Stimulated activated CD8-positive, alpha-beta memory T cell treated with anti-CD3 and anti-CD28 coated beads, Interleukin-7, amount 100 ng/mL, for 1 hour (primary cell): ENCODE measurements at places on chromosomes 1 and 21.

- DNase-seq: no peak
These were observed 8.3 kb downstream of the GPR37L1 start for GRCh38 chr1:202130816-202131522.

DNA sequence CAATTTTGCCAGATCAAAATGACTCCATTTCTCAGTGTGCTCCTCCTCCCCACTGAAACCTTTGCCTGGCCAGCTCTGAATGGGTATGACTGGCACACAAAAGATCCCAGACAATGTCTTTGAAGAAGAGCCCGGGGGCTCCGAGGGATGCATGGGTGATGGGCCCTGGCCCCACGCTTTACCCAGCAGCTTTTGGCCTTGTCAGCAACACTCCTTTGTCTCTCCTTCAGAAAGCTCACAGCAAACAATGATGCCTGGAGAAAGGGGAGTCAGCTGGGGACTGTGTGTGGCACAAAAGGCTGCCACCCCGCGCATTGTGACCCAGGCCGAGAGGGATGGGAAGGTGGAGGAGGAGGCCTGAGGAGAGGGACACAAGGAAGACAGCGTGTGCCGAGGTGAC is 45.9 kb downstream of the PLXNA2 start:
- DNase-seq: no peak

DNA sequence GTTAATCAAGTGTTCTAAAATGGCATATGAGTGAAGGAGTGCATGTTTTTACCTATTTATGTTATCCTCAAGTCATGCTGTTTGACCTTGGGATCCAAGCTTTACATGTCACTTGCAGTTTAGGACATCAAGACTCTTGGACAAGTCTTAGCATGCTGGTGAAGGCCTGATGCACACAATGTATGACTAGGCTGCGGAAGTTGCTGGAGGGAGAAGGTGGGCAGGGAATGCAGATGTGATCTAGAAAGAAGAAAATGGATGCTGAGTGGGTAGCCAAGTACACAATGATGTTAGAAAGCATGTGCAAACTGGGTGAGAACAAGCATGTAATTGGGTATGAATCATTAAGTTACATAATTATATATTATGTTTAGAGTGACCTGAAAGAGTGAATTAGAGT is 301.8 kb downstream of the BRINP2 start:
- no peak for DNase-seq

- DNase-seq: peak; percentile 65
These were observed 627 bp upstream of the GNB1 start for GRCh38 chr1:1891349-1892078.

DNA sequence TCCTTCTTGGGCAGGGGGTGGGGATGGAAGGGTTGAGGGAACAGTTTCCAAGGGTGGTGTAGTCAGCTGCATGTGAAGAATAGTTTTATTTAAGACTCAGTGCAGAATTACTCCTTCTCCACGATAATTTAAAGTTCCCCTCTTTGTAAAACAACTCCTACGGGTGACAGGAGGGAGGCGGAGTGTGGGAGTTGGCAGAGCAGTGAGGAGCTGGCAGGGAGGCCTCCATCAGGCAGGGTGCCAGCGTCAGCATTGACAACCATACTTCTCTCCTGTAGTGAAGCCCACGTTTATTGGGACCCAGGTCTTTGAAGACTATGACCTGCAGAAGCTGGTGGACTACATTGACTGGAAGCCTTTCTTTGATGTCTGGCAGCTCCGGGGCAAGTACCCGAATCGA is 93.8 kb downstream of the MTR start:
- no peak for DNase-seq

DNA sequence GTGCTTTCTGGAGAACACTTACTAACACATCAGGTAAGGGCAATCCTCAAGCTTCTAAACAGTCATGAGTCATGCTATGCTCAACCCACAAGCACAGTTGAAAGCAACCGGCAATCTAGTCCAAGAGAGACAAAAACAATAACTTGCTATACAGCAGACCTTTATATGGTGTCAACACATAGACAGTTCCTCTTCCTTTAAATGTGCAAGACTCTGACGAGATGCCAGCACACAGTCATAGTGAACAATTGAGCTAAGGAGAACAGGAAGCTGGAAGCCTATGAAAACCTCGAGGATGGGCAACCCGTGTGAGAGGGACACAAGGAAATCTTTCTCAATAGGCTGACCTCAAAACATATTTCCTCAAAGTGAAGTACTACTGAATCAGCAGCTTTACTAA is 5.3 kb downstream of the ADIPOR1 start:
- no peak for DNase-seq

- no peak for DNase-seq
These were observed 45.7 kb downstream of the ZC3H11B start for GRCh38 chr1:219566951-219567947.

- DNase-seq: no peak
These were observed 44.5 kb upstream of the HMGB4 start for GRCh38 chr1:33819290-33819912.

- no peak for DNase-seq
These were observed 685 bp downstream of the CRTC2 start for GRCh38 chr1:153957744-153958110.

DNA sequence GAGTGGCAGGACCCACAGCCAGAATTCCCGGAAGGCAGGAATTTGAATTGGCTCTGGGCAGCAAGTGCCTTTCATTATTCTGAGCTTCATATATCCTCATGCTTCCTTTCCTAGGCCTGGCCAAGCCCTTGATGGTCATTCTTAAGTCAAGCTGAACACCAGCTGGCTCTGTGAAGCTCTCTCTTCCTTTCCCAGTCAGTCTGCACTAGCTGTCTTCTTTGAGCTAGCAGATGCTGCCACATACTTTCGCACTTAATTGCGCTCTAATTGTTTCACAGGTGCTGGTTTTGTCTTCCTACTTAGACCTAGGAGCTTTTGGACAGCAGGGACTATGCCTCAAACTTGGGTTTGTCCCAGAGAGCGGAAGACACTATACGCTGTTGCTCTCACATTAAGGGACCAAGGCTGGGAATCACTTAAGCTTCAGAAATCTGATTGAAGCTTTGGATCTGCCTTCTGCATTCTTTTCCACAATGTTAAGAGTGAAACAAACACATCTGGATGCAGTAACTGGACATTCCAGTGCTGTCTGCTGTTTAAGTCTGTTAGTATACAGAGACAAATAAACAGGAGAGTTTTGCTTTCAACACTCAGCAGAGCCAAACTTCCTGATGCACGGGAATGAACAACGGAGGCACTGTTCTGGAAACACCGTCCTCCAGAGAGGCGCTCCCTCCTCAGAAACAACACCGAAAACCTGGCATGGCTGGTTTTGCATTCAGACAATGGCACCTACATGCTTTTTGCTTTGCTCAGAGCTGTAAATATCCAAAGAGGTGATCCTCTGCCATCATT is 2.2 kb downstream of the TLR5 start:
- no peak for DNase-seq

DNA sequence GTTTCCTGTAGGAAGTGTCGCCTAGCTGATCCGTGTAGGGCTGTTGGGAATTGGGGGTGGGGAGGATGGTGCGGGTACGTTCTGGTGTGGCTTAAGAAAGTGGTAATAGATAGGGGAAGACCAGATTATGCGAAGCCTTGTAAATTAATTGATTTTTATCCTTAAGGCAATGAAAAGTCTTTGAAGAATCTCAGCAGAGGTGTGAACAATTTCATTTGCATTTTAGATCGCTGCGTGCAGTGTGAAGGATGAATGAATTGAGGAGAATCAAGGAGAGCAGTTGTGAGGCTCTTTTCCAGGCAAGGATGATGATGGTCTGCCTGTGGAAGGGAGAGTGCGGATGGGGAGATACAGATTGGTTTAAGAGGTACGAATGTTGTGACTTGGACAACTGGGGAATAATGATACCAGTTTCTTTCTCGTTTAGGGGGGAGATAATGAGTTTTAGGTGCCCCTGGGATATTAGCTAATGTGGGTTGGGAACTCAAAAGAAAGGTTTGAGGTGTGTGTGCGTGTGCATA is 813 bp upstream of the DEDD start:
- DNase-seq: no peak

- DNase-seq: peak; percentile 1
These were observed 322 bp downstream of the DCLRE1B start for GRCh38 chr1:113905435-113905861.

DNA sequence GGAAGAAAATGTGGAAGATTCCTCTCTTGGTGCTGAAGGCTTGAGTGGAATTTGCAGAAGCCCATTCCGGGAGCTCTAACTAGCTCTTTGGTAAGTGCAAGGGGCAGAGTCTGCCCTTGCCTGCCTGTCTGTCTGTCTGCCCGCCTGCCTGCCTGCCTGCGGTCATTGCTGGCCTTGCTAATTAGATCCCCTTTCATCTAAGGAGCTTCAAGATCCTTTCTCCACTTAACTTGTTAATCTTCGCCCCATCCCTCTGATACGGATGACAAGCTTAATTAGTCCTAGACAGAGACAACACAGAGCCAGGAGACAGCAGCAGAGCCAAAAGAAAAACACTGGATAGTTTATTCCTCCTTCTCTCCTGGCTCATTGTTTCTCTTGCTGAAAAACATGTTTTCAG is 80.2 kb upstream of the GADD45A start:
- no peak for DNase-seq

DNA sequence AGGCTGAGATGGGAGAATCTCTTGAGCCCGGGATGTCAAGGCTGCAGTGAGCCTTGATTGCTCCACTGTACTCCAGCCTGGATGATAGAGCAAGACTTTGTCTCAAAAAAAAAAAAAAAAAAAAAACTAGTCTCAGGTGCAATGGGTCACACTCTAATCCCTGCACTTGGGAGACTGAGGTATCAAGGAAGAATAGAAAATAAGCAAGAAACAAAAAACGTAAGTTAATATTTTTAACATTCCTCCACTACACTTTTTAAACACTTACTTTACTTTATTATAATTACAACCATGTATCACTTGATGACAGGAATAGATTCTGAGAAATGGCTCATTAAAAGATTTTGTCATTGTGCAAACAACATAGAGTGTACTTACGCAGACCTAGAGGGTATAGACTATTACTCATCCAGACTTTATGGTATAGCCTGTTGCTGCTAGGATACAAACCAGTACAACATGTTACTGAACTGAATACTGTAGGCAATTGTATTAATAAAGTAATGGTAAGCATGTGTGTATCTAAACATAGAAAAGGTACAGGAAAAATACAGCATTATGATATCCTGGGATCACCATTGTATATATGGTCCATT is 1244.1 kb upstream of the ADGRL4 start:
- no peak for DNase-seq

DNA sequence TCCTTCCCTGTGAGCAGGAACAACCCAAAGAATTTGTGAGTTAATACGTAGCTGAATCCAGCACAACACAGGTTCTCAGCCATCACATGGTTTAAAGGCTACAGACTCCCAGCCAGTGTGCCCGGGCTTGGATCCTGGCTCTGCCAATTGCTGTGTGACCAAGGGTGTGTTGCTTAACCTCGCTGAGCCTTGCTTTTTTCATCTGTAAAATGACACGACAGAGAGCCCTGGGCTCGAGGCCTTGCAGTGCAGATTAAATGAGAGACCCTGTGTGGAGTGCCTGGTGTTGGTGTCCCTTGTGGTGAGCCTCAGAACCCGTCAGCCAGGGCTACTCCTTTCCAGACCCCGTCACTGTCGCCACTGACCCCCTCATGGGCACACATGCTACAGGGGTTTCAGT is 39.4 kb downstream of the CHAF1B start:
- DNase-seq: no peak

- DNase-seq: no peak
These were observed 1331.1 kb downstream of the MRPL39 start for GRCh38 chr21:24276204-24276603.

DNA sequence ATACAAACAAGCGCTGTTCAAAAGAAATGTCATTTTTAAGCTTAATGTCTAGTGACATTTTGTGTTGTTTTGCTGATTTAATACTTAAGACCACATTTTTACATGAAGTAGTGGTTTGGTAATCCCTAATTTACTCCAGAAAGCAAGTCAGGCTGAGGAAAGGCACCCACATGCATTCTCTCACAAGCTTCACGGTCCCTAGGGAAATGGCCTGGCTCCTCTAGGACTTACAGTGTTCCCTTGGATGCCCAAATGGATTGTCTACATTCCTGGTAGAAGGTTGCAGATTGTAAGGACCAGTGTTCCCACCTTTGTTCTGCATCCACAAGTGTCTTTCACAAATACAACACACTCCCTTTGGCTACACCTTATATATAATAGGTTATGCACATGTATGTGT is 9.5 kb downstream of the GPSM2 start:
- no peak for DNase-seq

DNA sequence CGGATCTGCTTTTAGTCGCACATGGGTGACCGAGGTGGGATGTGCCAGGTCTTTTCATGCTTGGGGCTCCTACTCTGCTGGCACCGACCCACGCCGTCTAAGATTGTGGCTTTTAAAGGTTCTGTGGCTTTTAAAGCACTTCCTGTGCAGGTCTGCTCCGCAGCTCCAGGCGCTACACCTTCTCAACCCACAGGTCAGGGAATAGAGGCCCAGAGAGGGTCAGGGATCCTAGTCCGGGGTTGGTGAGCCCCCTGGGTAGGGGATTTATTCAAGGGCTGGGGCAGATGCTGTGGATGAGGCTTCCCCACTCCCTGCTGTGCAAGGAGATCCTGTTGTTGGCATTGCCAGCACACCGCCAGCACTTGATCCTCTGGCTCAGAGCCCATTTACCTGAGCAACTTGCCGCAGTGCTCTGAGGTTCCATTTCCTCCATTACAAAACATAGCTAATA is 212.8 kb upstream of the RAB4A start:
- DNase-seq: no peak

GRCh38 chr21:17979763-17980162 is 160.6 kb upstream of the C21orf91 start:
- DNase-seq: no peak

DNA sequence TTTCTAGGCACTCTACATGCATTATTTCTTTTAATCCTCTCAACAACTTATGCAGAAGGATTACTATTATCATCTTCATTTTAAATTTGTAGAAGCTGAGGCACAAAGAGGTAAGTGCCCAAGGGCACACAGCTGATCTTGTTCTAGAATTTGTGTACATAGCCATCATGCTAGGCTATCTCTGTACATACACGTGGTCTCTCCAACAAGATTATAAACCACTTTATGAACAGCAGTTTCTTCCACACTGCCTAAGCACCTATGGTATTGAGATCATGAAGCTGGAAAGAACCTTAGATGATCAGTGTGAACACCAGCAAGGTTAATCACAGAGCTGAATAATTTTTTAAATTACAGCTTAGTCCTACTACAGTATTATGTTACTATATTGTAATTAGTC is 28.9 kb downstream of the UCHL5 start:
- no peak for DNase-seq

GRCh38 chr1:55213885-55214211 is 1.3 kb downstream of the USP24 start:
- DNase-seq: no peak

DNA sequence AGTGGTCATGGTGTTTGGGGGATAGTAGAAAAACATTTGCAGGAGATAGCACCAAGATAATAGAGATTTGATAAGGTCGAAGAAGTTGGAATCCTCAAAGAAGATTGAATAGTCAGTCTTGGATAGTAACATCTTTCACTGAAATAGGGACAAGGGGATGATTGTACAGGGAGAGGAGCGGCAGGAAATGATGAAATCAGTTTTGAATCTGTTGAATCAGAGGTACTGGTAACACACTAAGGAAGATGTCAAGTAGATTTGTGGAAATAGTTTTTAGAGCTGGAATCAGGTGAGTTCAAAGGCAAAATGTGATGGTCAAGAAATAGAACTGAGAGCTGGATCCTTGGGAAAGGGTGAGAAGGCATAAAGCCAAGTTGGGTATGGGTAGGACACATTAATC is 26.5 kb downstream of the CAP1 start:
- no peak for DNase-seq
